Stimulated activated CD8-positive, alpha-beta memory T cell treated with anti-CD3 and anti-CD28 coated beads, Interleukin-7, amount 100 ng/mL, for 1 hour (primary cell): ENCODE measurements at places on chromosomes 1 and 21.

DNA sequence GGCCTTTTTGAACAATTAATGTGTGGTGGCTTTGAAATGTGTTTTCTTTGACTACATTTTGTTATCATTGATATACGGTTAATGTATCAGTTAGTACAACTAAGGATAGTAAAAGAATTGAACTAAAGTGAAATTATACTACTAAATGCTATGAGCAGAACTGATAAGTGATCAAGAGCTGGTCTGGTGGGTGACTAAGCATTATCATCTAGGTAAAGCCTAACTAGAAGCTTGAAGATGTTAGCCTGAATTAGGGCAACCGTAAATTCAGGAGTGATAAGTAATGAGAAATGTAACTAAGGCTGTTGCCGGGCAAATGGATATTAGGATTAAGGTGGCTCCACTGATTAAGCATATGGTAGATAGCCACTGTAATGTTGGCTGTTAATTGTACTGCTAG is 16.0 kb upstream of the GCLM start:
- DNase-seq = no peak

GRCh38 chr1:99139876-99140275 is 124.4 kb upstream of the PLPPR4 start:
- DNase-seq = no peak

- DNase-seq = no peak
These were observed 10.1 kb downstream of the KDM1A start for GRCh38 chr1:23029337-23029736.

DNA sequence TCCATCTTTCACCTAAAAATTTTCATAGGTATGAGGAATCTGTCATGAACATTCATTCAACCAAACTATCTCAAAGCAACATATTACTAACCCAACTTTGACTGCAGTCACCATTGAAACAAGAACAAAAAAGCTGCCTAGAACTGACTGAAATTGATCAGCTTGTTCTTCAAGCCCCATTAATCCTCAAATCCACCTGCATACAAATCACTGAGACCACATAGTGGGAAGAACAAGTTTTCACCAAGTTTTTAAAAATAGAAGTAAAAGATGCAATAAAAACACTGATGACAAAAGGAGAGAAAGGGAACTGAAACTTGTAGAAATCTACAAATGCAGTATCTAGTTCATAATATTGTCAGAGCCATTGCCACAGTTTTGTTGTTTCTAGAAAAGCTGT is 6.1 kb downstream of the SORT1 start:
- no peak for DNase-seq

DNA sequence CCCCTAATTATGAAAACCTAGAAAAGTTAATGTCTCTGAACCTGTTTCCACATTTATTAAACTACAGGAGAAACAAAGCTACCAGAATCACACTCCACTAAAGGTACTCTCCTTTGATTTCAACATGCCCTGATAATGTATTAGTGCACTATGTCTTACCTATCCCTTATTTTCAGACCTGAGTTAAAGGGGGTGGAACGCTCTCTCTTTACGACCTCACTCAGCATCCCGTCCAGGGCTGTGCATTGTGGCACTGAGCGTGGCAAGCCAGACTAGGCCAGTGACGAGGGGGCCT is 678 bp downstream of the LSM10 start:
- no peak for DNase-seq
